ENCODE measurements at places on chromosomes 1 and 21.

- DNase-seq, result peak; percentile 31
These were observed 92.4 kb upstream of the DPT start for GRCh38 chr1:168821434-168821833.

- DNase-seq, result no peak
These were observed 48.5 kb upstream of the NRDC start for GRCh38 chr1:51927029-51927428.

GRCh38 chr1:149849111-149849946 lies 50.0 kb upstream of the BOLA1 start:
- DNase-seq, result no peak

DNA sequence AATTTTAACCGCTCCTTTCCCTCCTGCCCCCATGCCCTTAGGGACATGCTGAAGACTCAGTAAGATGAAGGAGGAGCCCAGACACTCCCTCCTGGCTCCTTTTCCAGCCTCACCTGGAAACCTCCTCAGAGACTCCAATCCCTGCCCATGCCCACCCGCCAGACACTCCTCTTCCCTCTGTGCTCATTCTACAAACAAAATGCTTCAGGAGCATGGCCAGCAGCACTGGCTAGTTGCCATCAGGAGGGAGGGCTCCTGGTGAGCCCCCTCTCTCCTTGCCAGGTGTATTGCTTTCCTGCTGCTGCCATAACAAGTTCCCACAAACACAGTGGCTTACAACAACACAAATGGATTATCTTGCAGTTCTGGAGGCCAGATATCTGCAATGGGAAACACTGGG lies 126.1 kb downstream of the PSMG1 start:
- no peak for DNase-seq

DNA sequence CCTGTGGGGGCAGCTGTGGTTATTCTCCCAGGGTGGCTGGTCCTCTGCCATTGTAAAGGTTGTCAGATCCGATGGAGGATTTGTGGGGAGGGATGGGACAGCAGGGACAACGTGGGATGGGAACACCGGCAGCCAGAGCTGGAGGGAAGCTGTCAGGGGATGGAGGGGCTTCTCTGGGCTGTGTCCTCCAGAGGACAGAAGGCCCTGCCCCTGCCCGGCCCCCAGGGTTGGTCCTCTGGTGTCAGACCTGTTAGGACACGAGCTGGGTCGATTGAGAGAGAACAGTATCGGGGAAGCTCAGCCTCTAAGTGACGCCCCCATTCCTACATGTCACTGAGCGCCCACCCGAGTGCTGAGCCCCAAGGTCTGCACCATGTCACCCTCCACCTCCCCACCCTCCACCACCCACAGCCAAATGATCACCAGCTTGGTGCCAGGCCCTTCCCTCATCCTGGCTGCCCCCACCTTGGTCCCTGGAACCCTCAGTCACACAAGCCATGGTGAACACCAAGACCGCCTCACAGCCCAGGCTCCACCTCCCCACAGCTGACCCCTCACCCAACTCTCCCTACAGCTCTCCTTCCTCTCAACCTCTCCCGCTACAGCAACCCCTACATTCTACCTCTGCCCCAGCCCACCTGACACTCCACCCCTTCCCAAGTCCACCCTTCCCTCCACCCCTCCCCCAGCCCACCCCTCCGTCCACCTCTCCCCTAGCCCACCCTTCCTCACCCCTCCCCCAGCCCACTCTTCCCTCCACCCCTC lies 244.4 kb downstream of the MATN1 start:
- DNase-seq, result no peak

DNA sequence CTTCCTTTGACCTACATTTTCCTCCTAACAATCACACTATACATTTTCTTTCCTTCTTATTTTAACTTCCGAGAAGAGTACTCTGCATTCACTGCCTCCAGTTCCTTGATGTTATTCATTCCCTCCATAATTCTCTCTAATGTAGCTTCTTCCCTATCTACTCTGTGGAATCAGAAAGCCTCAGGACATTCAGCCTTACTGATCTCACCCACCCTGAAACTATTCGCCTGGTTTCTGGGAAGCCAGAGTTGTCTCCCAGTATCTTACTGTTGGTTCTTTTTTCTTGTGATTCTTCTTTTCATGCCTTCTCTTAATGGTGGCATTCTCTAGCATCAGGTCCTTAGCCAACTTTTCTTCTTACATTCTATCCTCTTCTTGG lies 45.5 kb downstream of the WDR64 start:
- DNase-seq, result no peak

DNA sequence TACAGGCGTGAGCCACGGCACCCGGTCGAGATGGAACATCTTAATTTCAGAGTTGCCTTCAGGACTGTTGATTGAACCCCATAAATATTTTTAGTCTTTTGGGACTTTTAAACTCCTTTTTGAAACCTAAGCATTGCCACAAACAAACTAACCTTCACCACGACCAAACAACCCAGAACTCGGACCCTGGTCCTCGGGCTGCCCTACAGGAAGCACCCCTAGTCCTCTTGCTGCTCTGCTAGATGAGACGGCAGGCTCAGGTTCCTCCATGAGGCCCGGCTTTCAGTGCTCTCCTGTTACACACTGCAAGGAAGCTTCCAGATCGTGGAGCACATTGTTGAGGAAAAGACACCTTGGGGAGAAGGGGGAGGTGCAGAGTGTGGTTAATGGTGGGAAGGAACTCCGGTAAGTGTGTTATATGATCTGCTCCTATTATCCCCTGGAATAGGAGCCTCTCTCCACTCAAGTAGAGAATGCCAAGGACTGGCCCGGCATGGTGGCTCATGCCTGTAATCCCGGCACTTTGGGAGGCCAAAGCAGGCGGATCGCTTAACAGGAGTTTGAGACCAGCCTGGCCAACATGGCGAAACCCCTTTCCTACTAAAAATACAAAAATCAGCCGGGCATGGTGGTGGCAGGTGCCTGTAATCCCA lies 5.7 kb downstream of the EPHX1 start:
- DNase-seq, result no peak

- no peak for DNase-seq
These were observed 15.8 kb upstream of the TRIM63 start for GRCh38 chr1:26083208-26083607.

DNA sequence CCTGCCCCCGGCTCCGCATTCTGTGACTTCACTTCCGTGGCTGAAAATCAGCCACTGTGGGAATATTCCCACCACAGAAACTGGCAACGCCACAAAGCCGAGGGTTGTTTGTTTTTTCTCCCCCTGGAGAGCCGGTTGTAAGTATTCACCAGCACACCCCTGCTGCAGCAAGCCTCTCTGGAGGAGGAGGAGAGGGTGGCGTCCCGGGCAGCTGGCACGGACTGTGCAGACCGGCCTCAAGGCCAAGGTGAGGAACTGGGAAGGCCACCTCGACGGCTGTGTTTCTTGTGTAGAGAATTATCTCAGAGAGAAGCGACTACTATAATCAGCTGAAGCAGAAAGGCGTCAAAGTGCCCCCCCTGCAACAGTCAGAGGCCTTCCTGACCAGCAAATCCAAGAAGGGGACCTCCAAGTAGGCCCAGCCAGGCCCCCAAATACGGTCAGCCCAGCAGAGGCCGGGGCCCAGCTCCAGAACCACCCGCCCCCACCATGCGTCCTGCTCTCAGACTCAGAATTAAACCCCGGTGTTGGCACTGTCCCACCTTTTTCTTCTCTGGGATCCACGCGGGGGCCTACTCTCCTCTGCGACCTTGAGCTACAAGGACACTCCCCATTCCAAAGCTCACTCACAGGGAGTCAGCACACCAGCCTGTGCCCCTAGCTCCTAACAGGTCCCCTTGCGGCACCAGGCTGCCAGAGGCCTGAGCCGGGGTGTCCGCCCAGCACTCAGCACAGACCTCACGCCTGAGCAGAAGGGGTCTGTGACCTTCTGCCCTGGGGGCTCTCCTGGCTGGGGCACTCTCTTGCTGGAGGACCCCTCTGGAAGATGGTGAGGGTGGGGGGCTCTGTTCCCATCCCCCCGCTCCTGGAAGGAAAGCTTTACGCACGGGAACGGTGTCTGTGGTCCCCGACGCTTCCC lies 1.2 kb upstream of the SMIM1 start:
- DNase-seq, result no peak

GRCh38 chr1:23601968-23602876 lies 42.9 kb upstream of the ID3 start:
- no peak for DNase-seq

DNA sequence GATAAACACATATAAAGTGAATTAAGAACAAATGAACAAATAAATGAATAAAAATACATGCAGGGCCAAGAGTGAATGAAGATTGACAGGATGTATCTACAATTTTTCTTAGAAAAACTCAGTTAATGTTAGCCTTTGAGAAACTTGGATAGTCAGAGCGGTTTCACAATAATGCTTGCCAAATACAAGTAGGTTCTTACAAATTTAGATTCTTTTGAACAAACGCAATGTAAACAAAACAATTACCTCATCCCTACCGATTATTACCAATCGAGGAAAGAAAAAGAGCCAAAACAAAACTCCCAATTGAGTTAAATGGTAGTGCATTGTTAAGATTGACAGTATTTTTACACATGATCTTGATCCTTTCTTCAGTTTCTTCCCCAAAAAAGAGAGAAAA lies 176.9 kb upstream of the DEPDC1 start:
- no peak for DNase-seq

GRCh38 chr1:94433866-94434265 lies 15.7 kb downstream of the ABCD3 start:
- no peak for DNase-seq

DNA sequence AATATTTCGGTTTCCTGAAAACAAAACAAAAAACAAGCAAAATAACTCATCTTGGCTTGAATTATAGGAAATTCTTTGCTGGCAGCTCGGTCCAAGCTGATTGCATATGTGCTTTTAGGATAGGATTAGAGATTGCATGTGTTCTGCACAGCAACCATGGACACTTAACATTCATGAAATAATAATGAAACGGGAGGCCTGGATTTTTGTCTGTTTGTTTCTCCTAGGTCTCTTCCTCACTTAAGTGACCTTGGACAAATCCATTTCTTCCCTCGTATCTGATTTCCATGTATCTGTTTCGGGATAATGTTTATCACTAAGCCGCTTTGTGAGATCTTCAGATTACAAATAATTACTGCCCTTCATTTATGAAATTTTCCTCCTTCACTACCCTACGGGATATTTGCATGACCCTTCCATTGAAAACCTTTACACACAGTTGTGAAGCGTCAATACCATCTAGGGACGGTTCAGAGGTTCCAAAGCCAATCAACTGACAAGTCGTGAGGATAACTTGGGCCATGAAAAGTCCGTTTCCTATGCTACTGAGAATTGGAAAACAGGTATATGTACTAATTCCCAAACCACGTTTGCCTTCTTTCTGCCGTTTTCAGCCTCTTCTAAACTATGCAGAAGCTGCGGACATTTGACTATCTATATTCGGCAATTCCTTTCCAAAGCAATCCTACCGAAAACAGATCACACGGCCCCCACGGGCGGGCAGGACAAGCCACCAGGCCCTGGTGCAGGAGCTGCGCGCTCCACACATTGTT lies 1.3 kb upstream of the H3-3A start:
- DNase-seq, result no peak

DNA sequence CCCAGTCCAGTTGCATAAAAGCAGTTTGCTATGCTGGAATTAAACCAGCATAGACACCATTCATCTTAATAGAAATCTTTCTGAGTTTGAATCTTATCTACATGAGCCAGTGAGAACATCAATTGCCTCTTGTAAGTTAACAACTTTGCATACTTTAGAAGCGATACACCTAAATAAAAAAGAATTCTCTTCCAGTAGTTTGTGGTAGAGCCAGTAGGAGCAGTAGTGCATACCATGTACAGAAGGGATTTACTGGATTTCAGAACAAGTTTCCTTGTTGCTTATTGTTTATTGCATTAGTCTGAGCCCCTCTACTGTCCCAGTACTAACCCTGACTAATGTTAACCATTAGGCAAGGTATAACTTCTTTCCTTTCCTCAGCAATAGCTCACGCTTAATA lies 313.1 kb downstream of the TGFB2 start:
- DNase-seq, result no peak

- no peak for DNase-seq
These were observed 235.4 kb upstream of the KAZN start for GRCh38 chr1:14363036-14363590.

DNA sequence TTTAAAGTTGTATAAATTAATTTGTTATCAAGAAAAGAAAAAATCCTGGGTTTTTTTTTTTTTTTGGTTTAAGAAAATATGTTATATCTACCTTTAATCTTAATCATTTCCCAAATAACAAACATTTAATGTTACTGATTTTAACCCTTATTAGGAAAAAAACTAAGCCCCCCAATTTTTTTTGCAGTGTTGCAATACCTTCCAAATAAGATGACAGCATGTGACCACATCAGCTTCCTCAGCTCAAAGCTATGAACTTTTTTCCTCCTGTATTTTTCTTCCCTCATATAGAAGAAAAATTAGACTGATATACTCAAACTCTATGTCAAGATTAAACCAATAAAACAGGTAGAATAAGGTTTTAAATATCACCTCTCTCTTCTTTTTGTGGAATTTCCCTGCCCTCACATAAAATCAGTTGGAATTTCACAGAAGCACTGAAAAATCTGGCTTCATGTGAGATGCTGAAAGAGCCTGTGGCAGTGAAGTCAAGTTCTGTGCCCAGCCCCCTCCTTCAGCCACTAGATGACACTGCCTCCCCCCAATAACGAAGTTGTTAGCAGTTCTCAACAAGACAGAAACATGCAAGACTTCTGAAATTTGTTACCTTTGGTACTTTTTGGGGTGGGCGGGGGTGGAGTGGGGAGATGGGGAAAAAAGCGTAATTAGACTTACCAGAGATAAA lies 9.6 kb upstream of the SMYD2 start:
- DNase-seq, result no peak

GRCh38 chr1:186155594-186155993 lies 219.5 kb downstream of the TPR start:
- no peak for DNase-seq

- DNase-seq, result no peak
These were observed 2.7 kb downstream of the PSMG1 start for GRCh38 chr21:39180429-39181019.

- no peak for DNase-seq
These were observed 16.6 kb upstream of the LEMD1 start for GRCh38 chr1:205438213-205439158.

GRCh38 chr1:78032996-78033796 lies 12.6 kb upstream of the GIPC2 start:
- DNase-seq, result no peak

DNA sequence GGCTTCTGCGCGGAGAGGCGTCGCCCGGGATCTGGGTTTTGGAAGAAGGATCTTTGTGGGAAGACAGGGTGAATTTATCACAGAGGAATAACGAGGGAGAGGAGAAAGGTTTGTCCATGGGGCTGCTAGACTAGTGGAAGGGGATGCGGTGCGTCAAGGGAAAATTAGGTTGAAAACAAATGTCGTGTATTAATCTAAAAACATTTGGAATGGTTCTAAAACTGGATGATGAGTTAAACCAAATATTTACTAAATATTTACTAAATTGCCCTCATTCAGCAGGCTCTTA lies 647 bp downstream of the RO60 start:
- no peak for DNase-seq

DNA sequence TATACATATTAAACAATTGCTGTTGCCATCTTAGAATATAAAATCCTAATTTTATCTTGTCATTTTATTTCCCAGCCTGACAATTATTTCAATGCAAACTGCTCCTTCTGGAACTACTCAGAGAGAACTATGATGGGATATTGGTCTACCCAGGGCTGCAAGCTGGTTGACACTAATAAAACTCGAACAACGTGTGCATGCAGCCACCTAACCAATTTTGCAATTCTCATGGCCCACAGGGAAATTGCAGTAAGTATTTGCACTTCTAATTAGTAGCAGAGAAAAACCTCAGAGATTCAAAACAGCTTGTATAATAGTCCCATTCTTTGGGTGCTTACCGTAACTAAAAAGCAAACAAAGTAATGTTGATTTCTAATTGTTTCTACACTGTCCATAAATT lies 167.2 kb downstream of the ADGRL2 start:
- no peak for DNase-seq

Measured in activated naive CD4-positive, alpha-beta T cell treated with Interleukin-2 at 50 U/mL for 16 hours (primary cell).